Left lung (tissue), 14 donors: ENCODE measurements at places on chromosomes 7 and 10. TPM values are rescaled to one million over a fixed set of nuclear protein-coding genes. Genes with fewer than 3 reads are reported as not detected.

- DNase-seq = no peak
- no peak overlapping the region for H3K27ac ChIP-seq
Measured at GRCh38 chr10:6299234-6299633, 96.5 kb downstream of the PFKFB3 start.

DNA sequence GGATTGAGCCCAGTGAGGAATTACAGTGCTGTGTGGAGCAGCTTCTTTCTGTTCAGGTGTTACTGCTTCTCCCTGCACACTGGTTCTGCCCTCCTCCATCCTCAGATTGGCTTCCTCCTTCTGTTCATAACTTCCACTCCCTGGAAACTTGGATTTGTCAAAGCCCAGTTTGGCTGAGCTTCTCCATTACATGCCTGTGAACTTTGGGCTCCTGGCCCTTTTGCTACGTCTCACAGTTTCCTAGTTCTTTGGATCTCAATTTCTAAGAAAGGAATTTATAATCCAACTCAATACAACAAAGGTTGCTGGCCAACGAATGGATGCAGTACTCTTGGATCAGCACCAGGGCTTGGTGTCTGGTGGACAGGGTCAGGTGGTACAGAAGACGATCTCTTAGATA lies 318.1 kb downstream of the RPS24 start:
- no peaks in the 10 kb centered on the region for H3K36me3 ChIP-seq
- no peak overlapping the region for H3K4me3 ChIP-seq
- no peak overlapping the region for H3K27ac ChIP-seq
- no peaks in the 10 kb centered on the region for H3K4me1 ChIP-seq

DNA sequence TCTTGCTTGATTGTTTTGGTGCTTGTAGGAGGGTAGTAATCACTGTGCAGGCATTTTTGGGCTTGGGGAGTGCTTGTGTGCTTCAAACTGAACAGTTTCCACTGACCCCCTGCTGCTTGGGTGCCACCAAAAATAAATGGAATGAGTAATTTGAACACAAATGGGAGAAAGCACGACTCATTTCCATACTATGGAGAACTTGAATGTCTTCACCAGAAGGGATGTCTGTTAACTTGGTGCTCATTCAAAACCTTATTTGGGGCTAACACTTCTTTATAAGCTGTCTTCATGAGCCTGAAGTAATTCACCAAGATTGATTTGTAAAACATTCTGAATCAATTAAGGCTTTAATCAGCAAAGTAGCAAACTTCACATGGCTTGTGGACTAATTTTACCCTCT lies 560.3 kb downstream of the SDK1 start:
- H3K4me1 ChIP-seq = peaks cover 17% of the 10 kb centered on the region
- peak overlapping the region; percentile 35 for H3K27ac ChIP-seq

DNA sequence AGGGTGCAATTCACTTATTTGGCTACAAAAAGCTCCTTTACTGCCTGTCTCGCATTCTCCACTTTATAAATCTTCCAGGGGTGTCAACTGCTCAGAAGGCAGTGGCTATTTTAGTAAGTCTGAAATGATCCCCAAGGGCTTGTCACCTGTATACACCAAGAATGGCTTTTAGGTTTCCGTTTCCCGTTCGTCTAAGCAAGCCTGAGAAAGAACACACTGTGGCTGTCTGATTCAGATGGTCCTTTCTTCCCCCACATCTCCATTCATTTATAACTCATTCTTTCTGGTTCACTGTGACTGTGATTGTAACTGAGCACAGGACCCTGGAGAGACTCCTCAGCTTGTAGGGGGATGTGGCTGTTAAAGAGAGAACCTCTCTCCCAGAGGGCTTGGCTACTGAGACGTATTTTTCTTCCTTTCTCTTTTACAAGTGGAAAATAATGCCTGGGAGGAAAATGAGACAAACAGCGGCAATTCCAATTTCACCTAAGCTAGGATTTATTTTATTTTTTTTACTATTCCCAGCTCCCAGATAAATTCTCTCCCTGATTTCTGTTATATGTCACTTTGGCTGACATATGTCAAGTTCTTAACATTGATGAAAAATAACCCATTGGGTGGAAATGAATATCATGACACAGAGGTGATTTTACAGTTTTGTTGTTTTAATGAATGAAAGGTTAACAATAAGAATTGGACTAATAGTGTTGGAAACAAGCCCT lies 129.3 kb downstream of the FAM107B start:
- no peaks in the 10 kb centered on the region for H3K27me3 ChIP-seq
- H3K4me1 ChIP-seq = peaks cover 5% of the 10 kb centered on the region
- no peak for DNase-seq
- no peak overlapping the region for H3K27ac ChIP-seq
- H3K4me3 ChIP-seq = no peak overlapping the region

GRCh38 chr7:85287106-85287825 lies 100.4 kb upstream of the SEMA3D start:
- H3K27me3 ChIP-seq = no peaks in the 10 kb centered on the region
- DNase-seq = peak; percentile 18

GRCh38 chr10:76319661-76320060 lies 888.2 kb downstream of the LRMDA start:
- no peaks in the 10 kb centered on the region for H3K4me1 ChIP-seq
- H3K36me3 ChIP-seq = no peaks in the 10 kb centered on the region
- no peak for DNase-seq
- H3K4me3 ChIP-seq = no peak overlapping the region
- H3K27me3 ChIP-seq = no peaks in the 10 kb centered on the region

DNA sequence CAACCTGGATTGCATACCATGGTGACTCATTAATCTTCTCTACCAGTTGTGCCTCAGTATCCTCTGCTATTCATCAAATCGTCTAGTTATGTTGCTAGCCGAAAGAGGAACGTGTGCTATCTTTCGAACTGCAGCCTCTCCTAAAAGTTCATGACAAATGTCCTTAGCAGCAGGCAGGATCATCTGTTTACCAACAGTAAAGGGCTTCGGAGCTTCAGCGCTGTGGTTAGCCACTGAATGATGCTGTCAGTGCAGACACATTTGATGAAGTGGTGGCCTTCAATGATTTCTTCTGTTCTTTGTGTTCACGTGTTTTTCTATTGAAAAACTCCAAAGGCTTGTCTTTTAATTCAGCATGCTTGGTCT lies 68.8 kb downstream of the CSTF2T start:
- no peak for DNase-seq
- no peaks in the 10 kb centered on the region for H3K27me3 ChIP-seq
- no peak overlapping the region for H3K27ac ChIP-seq

- DNase-seq = no peak
- H3K27me3 ChIP-seq = no peaks in the 10 kb centered on the region
- no peak overlapping the region for H3K27ac ChIP-seq
- peaks cover 41% of the 10 kb centered on the region for H3K36me3 ChIP-seq
Measured at GRCh38 chr10:114157912-114158311, 16.1 kb downstream of the CCDC186 start.

The LRRD1 gene
- 0.61 TPM for polyA plus RNA-seq

DNA sequence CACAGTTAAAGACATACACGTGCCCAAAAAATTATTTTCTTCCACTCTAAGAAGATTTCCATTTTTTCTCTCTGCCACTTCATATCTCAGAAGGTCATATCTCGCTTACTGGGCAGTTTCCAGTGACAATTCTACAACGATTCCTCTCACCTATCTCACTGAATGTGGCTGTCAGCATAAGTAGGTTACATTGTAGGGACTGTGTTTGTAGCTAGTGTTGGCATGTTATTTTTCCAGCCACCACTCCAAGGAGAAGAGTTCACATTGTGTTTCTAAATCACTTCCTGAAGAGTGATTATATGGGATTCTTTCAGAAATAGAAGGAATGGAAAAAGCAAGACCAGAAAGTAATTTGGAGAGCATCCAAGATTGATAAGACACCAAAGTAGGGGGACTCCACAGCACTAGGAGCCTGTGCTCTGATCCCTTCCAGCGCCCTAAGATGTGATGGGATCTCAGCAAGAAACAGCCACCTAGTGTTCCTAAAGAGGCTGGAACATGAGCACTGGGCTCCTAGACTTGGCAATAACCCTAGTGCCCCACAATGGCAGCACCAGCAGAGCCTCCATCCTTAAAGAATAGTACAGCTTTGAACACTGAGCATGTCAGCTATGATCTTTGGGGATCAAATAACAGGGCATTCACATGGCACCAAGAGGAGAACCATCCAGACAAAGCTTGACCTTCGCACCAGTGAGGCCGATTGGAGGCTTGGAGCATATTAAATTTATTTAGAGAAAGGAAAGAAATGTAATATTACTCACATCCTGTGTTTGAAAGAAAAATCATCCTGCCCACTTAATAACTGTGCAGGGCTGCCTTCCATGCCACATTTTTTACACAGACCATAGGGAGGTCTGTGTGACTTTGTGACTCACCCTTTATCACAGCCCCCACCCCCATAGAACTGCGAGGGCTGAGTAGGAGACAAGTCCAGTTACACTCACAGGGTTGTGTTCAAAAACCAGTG lies 51.8 kb downstream of the CAV1 start:
- H3K27me3 ChIP-seq = no peaks in the 10 kb centered on the region
- H3K4me1 ChIP-seq = peaks cover 9% of the 10 kb centered on the region

The RSPH10B2 gene
- polyA plus RNA-seq = 5.7 TPM

GRCh38 chr10:20995123-20995987 lies 98.2 kb upstream of the NEBL start:
- H3K4me1 ChIP-seq = no peaks in the 10 kb centered on the region
- no peak overlapping the region for H3K4me3 ChIP-seq
- no peak for DNase-seq
- peak overlapping the region; percentile 42 for H3K27ac ChIP-seq
- H3K27me3 ChIP-seq = no peaks in the 10 kb centered on the region

The STEAP2 gene
- polyA plus RNA-seq = 6.0 TPM

DNA sequence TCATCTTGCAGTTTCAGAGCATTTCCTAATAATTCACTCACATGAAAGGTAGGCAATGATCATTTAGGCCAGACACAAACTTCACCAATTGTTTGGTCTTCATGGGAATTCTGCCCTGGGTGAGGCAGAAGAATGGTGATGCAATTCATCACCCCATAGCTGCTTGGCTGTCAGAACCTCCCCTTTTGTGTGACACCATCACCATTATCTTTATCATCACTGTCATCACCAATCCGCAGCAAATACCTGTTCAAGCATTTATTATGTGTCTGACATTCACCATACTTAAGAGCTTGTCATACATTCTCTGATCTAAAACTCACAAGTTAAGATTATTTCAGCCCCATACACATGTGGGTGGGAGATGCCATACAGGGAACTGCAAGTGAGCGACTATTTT lies 799.5 kb upstream of the LRRN3 start:
- H3K36me3 ChIP-seq = no peaks in the 10 kb centered on the region
- no peak overlapping the region for H3K27ac ChIP-seq
- no peaks in the 10 kb centered on the region for H3K4me1 ChIP-seq
- no peak for DNase-seq
- no peak overlapping the region for H3K4me3 ChIP-seq
- no peaks in the 10 kb centered on the region for H3K27me3 ChIP-seq

DNA sequence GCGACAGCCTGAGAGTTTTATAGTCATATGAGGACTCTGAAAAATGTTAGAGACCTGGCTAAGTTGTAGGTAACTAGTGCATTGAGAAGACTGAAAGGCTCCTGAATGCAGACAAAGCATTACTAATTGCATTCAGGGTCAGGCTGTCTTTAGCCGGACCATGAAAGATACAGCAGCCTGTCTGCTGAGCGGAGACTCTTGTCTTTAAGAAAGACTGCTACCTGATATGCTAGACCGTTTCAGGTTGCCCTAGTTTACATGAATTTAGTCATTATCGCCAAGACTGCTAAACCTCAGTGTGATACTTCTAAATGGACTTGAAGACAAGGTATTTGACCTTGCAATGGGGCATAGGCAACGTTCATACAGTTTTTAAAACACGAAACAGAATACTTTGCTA lies 81.2 kb downstream of the BMPR1A start:
- H3K27ac ChIP-seq = no peak overlapping the region
- H3K4me1 ChIP-seq = no peaks in the 10 kb centered on the region
- peaks cover 4% of the 10 kb centered on the region for H3K27me3 ChIP-seq
- no peaks in the 10 kb centered on the region for H3K36me3 ChIP-seq
- no peak overlapping the region for H3K4me3 ChIP-seq
